Activated CD4-positive, alpha-beta T cell treated with anti-CD3 and anti-CD28 coated beads, Interleukin-2, Interleukin-6, amounts not matched to agents 100 ng/mL and 50 ng/mL, durations not matched to agents 16 hours and 8 hours (primary cell): ENCODE measurements at places on chromosomes 3 and 15.

GRCh38 chr3:173584093-173584837, 186.7 kb downstream of the NLGN1 start:
- peak; percentile 5 for DNase-seq

- no peak for DNase-seq
Measured at GRCh38 chr3:52784021-52784621, 6.7 kb downstream of the ITIH1 start.

DNA sequence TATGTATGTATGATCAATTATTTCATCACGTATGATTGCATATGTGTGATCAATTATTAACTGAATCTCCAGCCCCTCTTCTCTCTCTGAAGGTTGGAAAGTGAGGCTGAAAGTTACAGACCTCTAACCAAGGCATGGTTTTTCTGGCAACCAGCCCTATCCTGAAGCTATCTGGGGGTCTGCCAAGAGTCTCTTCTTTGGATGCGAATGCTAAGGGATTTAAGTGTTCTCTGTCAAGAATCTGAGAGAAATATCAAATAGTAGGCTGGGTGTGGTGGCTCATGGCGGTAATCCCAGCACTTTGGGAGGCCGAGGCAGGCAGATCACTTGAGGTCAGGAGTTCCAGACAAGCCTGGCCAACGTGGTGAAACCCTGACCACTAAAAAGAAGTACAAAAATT, 8.1 kb downstream of the NKTR start:
- no peak for DNase-seq

GRCh38 chr3:154050216-154050615, 71.0 kb upstream of the ARHGEF26 start:
- DNase-seq = no peak
